ENCODE measurements at places on chromosomes 5 and 9.

DNA sequence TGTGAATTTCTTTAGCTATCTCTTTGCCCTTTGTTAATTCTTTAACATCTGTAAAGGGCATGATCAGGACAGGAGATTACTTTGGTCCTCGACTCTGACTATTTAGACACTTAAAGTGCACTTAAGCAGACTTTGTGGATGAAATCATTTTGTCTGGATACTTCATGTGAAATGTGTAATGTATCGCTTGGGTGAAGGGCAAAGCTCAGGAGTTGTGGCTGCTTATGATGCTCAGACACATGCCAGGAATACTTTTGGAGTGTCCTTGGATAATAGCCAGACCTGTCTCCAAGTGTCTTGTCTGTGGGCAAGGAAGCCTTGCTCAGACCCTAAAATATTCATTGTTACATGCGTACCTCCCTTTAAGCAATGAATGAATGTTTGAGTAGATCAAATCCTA, 87.8 kb downstream of the RAI14 start:
- no peak for DNase-seq

GRCh38 chr9:16530669-16531642, 339.5 kb downstream of the BNC2 start:
- DNase-seq: no peak

GRCh38 chr9:23431459-23431858, 394.6 kb downstream of the ELAVL2 start:
- no peak for DNase-seq

- no peak for DNase-seq
These were observed 213.4 kb downstream of the ATPSCKMT start for GRCh38 chr5:10036136-10036815.

- no peak for DNase-seq
These were observed 44.0 kb downstream of the LYRM7 start for GRCh38 chr5:131214609-131215227.

All from NCI-H2029 treated with DMSO at 0.1 percent for 48 hours (cell line).